ENCODE measurements at places on chromosomes 6 and 20.

- no peak for DNase-seq
These were observed 295.5 kb downstream of the TAF4 start for GRCh38 chr20:61770113-61770585.

GRCh38 chr6:137892271-137892708, 25.2 kb downstream of the TNFAIP3 start:
- no peak for DNase-seq

DNA sequence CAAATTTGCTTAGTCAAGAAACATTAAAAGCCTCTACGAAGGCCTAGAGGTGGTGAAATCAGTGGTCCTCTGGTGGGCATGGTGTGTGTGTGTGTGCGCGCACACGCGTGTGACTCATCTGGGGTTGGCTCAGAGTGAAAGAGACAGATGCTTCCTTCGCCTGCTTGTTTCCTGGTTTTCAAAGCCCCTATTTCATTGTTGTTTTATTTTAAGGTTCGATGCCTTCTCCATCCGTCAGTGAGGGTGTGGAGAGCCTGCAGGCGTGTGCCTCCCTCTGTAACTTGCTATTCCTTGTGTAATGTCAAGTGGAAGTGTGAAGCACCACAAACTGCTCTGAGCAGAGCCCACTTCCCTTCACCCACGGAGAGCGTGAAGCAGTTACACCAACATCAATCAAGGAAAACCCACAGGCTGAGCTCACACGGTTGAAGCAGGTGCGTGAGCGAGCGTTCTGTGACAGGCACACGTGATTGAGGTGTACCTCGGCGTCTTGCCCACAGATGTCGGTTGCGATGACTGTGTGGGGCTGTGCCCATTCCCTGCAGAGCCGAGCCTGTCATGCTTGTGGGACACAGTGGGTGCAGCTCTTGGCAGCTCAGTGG, 233.9 kb downstream of the PRL start:
- no peak for DNase-seq

DNA sequence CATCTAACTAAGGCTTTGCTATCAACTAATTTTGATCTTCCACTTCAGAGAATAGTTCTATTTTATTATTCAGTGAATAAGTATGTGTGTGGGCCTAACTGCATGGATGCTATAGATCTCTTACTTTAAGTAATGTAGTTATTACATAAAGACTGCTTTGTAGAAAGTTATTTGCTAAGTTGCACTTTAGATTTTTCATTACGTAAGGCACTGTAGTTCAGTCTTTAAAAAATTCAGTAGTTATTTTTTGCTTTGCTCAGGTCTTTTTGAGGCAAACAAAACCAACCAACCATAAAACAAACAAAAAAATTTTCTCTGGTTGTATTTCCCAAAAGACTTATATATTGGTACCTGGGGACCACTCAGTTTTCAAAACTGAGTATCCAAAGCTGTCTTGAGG, 53.0 kb downstream of the KCNQ5 start:
- DNase-seq: no peak

GRCh38 chr20:7358670-7359069, 581.6 kb downstream of the HAO1 start:
- DNase-seq: no peak

- no peak for DNase-seq
These were observed 94.6 kb downstream of the CD109 start for GRCh38 chr6:73790574-73790973.

- DNase-seq: no peak
These were observed 20.7 kb downstream of the GATA5 start for GRCh38 chr20:62454904-62455636.

- no peak for DNase-seq
These were observed 214.3 kb upstream of the MARCKS start for GRCh38 chr6:113642714-113643406.

DNA sequence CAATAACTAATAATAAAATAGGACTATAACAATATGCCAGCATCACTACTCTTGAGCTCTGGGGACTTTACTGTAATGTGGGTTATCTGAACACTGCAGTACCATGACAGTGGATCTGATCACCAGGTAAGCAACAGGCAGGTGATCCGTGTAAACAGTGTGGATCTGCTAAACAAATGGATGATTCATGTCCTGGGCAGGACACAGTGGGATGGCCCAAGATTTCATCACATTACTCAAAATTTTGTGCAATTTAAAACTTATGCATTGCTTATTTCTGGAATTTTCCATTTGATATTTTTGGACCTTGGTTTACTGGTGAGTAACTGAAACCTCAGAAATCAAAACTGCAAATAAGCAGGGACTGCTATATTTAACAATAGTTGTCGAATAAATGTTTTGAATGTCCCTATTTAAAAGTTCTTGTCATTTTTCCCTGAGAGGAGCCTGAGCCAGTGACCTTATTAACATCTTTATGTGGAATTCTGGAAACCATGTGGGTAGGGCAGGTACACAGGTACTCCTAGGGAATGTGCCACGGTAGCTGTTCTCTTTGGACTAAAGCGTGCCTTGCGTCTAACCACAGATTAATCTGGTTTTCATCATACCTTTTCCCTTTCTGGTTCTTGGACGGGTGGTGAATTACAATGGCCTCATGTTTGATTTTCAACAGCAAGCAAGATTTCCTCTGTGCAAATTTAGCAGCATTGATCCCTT, 214.5 kb upstream of the SASH1 start:
- no peak for DNase-seq

- DNase-seq: no peak
These were observed 102.6 kb downstream of the CD109 start for GRCh38 chr6:73798592-73798991.

DNA sequence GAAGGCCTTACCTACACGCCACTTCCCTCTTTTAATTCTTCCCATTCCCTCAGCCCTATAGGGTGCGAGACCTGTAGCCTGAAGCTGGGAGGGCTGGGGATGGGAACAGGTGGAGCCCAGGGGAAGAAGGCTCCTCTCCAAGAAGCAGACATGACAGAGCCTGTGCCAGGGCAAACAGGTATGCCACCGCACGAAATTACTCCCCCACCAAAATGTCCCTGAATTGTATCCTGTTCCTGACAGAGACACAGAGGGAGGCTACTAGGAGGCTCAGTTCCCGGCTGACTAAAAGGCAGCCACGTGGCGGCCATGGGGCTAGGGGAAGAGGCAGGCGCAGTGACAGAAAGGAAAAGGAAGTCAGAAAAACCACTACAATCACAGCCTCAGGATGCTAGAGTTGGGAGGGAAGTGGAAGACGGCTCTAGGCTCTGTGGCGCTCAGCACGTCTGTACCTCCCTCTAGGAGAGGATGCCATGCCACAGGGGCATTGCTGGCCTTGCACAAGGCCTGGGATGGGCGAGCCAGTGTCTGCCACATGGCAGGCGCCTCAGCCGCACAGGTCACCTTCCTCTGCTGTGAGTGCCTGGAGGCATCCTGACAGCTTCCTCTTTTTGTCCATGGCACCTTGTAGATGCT, 27.7 kb downstream of the TFEB start:
- no peak for DNase-seq

GRCh38 chr6:147311218-147311617, 107.0 kb downstream of the STXBP5 start:
- DNase-seq: no peak

DNA sequence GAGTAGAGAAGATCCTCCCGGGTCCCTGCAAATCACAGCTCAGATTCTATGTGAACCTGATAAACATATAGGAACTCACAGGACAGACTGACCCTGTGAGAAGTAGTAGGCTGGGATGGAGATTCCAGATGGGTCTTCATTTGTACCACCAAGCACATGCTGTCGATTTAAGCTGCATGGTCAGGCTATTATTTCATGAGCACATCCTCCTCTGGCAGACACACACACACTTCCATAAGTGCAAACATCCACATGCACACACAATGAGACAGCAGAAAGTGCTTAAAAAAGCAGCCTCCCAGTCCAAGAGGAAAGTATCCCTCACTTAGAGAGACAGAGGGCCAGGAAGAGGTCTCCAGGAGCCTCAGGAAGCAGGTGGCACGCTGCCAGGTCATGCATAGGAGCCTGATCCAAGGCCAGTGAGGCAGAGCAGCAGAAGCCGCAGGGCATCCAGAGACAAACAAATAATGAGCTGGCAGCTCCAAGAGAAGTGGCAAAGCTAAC, 131.8 kb downstream of the UNC5CL start:
- DNase-seq: no peak

GRCh38 chr6:5930143-5930770, 76.5 kb downstream of the NRN1 start:
- no peak for DNase-seq

DNA sequence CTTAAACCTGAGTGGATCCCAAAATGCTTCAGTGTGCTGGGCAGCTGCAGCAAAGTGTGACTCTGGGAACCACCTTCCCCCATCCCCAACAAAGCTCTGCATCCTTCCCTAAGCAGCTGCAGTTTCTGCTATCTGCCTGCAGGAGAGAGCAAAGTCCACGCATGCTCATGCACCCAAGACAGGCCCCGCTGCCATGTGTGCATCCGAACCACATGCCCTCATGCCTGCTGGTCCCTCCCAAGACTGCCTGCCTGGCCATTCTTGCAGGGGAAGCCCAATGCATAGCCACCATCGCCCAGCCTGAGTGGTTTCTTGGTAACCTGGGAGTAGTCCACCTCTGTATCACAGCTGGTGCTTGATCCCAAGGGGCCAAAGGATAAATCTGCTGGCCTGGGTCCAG, 94.3 kb upstream of the OLIG3 start:
- DNase-seq: no peak

GRCh38 chr20:64261138-64261537, 5.6 kb downstream of the PCMTD2 start:
- no peak for DNase-seq

GRCh38 chr6:34098045-34098936, 47.6 kb downstream of the GRM4 start:
- no peak for DNase-seq

GRCh38 chr20:13344671-13345070, 123.6 kb downstream of the ISM1 start:
- no peak for DNase-seq

DNA sequence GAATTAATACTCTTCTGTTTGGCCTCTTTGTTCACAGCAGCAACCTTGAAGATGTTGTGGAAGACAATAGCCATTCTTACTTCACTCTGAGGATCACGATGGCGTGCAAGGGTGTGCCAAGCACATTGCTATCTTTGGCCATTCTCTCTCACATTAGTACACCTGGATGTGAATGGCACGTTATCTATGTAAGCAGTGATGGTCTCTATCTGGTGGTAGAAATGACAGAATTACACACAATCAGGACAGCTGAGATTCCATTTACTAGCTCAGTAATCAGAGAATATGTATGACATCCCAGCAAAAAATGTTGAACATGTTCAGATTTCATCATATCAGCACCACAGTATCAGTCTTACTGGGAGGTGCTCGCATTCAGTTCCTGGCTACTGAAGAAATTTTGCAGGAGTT, 116.2 kb downstream of the LCA5 start:
- DNase-seq: no peak

DNA sequence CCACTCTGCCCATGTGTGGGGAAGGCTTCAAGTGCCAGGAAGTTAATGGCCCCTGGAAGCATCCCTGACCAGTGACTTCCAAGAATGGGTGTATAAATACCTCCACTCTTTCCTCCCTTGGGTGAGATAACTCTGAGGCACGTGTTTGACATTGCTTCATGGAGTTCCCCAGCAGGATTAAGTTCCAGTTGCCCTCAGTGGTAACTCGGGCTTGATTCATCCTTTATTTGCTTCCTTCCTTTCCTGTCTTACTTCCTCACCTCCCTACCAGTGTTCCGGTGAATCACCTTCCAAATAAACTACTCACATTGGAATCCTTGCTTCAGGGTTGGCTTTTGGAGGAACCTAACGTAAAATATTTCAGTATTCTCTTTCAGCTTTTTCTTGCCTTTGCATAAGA, 84.6 kb upstream of the JAG1 start:
- no peak for DNase-seq

GRCh38 chr6:44676826-44677433, 289.4 kb downstream of the CDC5L start:
- DNase-seq: no peak

All from hematopoietic multipotent progenitor cell (in vitro differentiated cells).